ENCODE measurements at places on chromosomes 1 and 21.

DNA sequence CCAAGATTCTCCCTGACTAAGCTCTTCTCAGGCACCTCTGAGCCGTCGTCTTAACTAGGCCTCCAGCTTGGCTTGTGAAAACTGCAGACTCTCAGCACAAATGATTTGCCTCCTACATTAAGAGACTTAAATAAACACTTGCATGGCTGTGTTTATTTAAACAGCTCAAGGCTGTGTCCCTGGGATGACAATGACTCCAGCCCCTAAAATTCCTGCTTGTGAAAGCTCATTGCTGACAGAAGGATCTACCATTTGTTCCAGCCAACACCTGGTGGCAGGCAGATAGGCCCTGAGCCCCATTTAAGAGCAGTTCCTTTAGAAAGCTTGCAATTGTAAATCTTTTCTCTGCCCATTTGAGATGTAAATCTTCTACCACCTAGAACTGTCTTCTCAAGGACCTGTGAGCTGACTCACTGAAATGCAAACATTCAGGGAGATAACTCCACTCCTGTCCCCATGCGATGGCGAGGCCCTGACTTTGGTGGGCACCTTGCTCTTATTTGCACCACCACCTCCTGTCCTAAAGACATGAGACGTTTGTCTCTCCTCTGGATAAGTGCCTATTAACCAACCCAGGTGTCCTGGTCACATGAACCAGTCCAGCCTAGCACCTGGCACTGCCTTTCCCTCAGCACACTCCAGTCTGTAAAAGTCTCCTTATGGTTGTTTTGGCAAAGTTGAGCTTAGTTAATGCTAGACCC is 15.1 kb upstream of the PCP4 start:
- DNase-seq = no peak

GRCh38 chr1:181778640-181779260 is 282.8 kb downstream of the ZNF648 start:
- no peak for DNase-seq

DNA sequence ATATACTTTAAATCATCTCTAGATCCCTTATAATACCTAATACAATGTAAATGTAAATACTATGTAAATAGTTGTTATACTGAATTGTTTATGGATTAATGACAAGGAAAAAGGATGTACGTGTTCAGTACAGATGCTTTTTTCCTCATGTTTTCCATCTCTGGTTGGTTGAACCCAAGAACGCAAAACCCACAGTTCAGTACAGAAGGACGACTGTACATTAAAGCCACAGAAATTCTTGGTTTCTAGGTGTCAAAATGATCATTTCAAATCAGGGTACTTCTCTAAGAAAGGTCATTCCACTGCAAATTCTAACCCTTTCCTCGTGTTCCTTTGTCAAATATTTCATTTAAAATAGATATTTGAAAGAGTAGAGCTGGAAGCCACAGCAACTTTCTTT is 158.1 kb downstream of the VAV3 start:
- DNase-seq = no peak

DNA sequence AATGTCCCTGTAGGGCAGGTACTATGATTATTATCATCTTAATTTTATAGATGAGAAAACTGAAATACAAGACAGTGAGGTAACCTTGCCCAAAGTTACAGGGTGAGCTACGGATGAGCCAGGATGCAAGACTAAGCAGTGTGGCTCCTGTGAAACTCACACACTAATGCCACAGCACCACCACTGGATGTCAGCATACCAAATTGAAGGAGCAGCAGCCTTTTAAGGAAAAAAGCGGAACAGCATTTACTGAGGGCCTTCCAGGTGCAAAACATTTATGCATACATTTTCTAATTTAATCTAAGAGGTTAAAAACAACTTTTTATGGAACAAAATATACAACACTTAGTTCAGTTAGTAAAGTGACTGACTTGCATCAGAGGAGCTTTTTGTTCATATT is 41.7 kb downstream of the SEC16B start:
- DNase-seq = no peak

DNA sequence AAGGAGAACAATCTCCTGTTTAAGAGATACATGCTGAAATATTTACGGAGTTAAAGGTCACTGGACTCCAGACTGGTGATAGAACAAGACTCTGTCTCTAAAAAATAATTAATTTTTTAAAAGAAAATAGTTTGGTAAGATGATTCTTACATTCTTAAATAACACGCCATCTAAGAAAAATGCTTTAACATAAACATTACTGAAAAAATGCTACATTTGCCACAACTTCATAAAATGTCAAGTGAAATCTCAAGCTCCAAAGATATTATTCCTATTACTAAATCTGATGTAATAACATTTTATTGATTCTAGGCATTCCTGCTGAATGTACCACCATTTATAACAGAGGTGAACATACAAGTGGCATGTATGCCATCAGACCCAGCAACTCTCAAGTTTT is 4.1 kb downstream of the ANGPTL3 start:
- no peak for DNase-seq

DNA sequence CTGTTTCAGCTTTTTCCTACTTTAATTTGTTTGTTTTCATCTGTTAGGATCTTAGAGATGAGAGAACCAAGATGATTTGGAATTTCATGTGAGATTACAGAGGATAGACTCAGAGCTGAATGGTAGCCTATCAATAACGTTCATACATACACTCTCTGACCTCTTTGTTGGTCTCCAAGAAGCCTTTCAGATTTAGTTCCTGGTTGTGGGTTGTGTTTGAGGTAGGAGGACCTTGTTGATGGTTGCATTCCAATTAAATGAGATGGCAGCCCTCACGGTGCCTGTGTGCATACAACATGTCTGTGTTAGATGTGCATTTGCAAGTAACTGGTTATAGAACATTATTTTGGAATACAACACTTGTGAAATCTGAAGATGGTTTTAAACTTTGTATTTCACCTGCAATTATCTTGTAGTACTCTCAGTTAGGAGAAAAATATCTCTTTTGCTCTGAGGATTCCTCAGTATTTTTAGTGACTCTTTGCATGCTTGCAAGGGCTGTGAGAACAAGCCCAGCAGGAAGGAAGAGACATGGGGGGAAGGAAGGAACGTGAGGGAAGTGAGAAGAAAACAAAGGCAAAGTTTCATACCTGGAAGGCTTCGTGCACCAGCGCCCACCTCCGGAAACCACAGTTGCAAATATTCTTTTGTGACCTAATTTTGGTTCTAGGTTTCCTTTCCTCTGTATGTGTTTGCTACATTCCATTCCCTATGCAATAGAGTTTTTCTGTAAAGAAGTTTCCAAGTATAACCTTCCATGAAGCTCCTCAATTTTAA is 291.8 kb downstream of the DISC1 start:
- DNase-seq = no peak

DNA sequence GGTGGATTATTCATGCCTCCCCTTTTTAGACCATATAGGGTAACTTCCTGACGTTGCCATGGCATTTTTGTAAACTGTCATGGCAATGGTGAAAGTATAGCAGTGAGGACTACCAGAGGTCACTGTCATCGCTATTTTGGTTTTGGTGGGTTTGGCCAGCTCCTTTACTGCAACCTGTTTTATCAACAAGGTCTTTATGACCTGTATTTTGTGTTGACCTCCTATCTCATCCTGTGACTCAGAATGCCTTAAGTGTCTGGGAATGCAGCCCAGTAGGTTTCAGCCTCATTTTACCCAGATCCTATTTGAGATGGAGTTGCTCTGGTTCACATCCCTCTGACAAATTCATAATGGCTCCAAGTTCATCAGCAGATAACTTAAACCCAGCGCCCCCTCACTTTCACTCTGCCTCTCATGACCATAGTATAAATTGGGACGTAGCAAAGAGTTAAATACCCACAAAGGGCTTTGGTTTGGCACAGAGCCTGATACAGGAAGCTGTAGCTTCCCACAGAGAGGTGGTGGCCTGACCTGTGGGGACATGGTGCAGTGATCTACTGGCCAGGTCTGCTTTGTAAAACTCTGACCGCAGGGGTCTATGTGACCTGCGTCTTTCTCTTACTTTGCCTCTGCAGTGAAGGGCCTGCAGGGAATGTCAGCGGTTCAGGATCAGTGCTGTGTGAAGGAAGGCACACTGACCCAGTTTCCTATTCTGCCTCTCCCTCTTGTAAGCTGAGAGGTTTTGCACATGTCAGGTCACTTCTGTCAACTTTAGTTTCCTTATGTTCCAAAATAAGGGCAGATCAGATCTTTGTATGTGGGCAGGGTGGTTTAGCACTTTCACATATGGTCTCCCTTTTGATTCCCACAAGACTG is 78.1 kb upstream of the ZNF644 start:
- no peak for DNase-seq

DNA sequence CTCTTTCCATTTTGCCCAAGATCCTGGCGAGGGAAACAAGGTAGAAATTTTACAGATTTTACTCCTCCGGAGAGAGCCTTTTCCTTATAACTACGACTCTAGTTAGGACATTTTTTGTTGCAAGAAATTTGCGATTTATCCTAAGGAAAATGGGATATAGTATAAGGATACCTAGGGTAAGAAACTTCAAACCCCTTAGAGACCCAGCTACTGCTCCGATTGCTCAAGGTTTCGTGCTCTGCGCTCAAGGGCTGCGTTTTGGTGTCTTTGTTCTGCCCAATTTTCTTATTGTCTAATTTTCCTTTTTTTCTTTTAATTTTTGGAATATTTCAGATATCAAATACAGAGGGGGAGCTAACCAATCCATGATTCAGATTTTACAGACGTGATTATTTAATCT is 1.5 kb downstream of the TTC3 start:
- DNase-seq = no peak

DNA sequence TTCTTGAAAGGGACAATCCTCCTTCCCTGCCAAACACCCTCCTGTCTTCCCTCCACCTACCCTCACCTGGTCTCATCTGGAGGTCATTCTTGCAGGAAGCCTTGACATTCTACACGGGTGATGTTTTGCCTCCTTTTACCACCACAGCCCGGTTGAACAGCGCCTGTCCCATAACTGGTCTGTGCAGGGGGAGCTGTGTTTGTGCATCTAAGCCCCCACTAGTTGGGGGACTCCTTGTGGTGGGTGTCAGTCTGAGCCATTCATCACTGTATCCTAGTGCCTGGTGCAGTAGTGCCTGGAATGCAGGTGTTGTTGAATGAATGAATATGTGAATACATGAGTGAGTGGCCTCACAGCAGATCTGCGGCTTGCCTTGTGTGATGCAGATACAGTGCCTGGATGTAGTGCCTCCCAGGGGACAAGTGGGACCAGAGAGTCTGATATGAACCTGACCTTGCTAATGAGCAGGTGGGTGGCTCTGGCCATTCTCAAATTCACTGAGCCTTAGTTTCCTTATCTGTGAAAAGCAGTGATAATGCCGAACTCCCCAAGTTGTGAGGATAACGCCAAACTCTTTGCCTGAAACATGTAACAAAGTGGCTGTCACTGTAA is 79.8 kb downstream of the OMA1 start:
- DNase-seq = no peak

DNA sequence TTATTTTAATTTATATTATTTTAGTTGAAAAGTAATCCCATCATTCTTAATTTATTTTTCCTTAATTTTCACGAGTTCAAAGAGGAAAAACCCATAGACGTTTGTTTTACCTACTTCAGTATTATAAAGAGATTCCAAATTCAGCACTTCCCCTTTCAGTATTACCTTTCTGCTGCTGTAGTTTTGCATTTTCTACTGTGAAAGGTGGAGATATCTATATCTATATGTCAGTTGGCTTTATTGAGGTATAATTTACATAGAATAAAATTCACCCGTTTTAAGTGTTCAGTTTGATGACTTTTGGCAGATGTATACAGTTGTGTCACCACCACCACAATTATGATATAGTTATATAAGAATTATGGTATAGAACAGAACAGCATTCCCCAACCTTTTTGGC is 33.0 kb downstream of the MAST2 start:
- DNase-seq = no peak

GRCh38 chr1:91594383-91595055 is 93.9 kb downstream of the CDC7 start:
- no peak for DNase-seq

DNA sequence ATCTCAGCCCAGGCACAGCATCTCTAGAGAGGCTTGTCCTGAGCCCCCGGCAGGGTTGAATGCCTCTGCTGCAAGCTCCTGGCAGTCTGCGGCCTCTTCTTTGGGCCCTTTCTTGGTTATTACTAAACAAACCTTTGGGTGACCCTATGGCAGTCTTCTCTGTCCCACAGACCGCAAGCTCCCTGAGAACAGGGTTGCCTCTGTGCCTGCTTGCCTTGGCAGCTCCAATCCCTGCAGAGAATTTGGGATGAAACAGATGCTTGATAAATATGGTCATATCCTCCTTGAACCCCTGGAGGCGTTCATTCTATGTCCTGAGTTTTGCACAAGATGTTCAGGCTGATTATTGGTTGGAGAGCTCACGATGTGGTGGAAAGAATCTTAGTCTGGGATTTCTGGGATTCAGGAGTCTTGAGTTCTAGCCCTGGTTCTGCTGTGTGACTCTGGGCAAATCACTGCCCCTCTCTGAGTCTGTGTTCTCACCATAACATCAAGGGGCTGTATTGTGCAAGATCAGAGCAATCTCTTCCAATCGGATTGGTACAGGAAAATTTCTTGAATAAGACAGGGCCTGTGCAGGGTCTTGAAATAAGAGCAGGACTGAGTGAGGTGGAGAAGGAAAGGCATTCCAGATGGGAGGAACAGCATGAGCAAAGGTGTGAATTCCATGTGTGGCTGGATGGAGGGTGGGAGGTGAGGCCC is 49.6 kb downstream of the EDN2 start:
- DNase-seq = no peak

DNA sequence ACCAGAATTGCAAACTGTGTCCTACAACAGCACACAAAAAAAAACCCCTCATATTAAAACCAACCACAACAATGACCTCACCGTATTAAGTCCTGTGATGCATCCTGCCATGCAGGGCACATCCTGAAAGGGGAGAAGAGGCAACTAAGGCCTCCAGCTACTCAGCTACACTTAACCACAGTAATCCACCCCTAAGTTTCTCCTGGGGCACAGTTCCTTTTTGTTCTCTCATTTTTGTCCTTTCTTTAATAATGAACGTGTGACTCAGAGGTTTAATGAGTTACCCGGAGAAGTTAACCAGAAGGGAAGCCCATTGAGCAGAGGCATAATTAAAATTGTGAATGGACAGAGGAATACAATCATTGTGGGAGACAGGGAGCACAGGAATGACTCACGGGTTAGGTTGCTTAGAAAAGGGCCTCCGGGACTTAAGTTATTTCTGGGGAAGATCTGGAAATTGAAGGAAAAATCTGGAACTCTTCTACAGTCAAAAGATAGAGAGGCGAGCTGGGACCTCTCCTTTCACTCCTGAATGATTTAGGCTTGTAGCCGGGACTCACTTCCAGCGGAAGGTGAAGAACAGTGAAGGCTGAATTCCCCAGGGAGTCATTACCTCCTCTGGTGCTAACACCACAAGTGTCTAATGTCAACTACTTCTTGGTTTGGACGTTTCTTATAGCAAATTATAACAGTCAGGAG is 36.9 kb upstream of the HIVEP3 start:
- DNase-seq = no peak

DNA sequence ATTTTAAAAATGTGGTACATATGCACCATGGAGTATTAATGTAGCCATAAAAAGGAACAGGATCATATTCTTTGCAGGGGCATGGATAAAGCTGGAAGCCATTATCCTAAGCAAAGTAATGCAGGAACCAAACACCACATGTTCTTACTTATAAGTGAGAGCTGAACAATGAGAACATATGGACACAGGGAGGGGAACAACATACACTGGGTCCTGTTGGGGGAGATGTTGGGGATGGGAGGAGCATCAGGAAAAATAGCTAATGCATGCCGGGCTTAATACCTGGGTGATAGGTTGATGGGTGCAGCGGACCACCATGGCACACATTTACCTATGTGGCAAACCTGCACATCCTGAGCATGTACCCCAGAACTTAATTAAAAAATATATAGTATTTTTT is 352.5 kb upstream of the KAZN start:
- no peak for DNase-seq

Data from memory B cell (primary cell).